ENCODE measurements at places on chromosomes 11 and 22. TPM values are rescaled to one million over a fixed set of nuclear protein-coding genes. Genes with fewer than 3 reads are reported as not detected.

Gene LRRN4CL
- 13.6 TPM for total RNA-seq

Gene APOA4
- total RNA-seq: not detected

Gene OVCH2
- total RNA-seq: 7.0 TPM

Gene MMP20
- total RNA-seq: not detected

Gene SPTBN2
- total RNA-seq: 1.1 TPM

Gene MMP3
- total RNA-seq: 63.4 TPM

Gene CHID1
- 79.5 TPM for total RNA-seq

Gene OR6X1
- not detected for total RNA-seq

Gene ROM1
- total RNA-seq: 11.5 TPM

Gene INS
- not detected for total RNA-seq

Gene MFNG
- total RNA-seq: 20.6 TPM

Gene OR8B12
- not detected for total RNA-seq

Gene CCDC188
- 0.66 TPM for total RNA-seq

Gene RNF215
- 15.4 TPM for total RNA-seq

Gene TTLL8
- not detected for total RNA-seq

Gene MPZL2
- total RNA-seq: 4.6 TPM

Gene OR51B2
- total RNA-seq: 1.6 TPM

Gene SYT13
- 0.33 TPM for total RNA-seq

Gene TNNT3
- total RNA-seq: 3.5 TPM

Gene DNAJB7
- total RNA-seq: not detected

Gene PDHX
- 32.1 TPM for total RNA-seq

Gene KCNQ1
- total RNA-seq: 3.6 TPM

Gene MUC5B
- 6.9 TPM for total RNA-seq

Gene HIC2
- 3.3 TPM for total RNA-seq

Gene ADM2
- total RNA-seq: 0.98 TPM

Gene PAX6
- total RNA-seq: not detected

Gene NEFH
- 0.33 TPM for total RNA-seq

Gene TIGD3
- total RNA-seq: not detected

Gene CD6
- 1.9 TPM for total RNA-seq

Gene MS4A14
- total RNA-seq: 2.5 TPM

Gene KDM4E
- not detected for total RNA-seq

Gene B3GAT3
- total RNA-seq: 29.6 TPM

Gene TNNI2
- total RNA-seq: 1.6 TPM

Gene C22orf31
- total RNA-seq: 0.73 TPM

Measured in breast epithelium (tissue), 4 donors.